ENCODE measurements at places on chromosomes 5 and 9.

GRCh38 chr9:133286523-133286922, 11.5 kb upstream of the ABO start:
- no peak for DNase-seq

DNA sequence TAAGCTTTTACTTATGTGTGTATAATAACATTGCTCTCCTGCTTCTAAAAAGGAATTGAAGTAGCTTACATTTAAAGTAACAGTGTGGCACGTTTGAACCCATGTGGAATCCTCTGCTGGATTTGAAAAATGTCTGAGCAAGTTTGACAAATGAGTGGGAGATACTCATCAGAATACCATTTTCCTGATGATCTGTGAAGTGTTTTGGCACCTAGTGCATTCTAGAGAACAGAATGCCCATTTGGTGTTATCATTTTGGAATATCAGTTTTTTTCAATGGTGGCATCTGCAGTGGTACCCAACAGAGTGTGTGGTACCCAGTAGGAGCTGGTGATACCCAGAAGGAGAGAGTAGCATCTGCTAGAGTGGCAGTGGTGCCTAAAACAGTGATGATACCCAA, 471.1 kb downstream of the PLK2 start:
- no peak for DNase-seq

- no peak for DNase-seq
Measured at GRCh38 chr9:7320841-7321240, 478.7 kb downstream of the DMAC1 start.

DNA sequence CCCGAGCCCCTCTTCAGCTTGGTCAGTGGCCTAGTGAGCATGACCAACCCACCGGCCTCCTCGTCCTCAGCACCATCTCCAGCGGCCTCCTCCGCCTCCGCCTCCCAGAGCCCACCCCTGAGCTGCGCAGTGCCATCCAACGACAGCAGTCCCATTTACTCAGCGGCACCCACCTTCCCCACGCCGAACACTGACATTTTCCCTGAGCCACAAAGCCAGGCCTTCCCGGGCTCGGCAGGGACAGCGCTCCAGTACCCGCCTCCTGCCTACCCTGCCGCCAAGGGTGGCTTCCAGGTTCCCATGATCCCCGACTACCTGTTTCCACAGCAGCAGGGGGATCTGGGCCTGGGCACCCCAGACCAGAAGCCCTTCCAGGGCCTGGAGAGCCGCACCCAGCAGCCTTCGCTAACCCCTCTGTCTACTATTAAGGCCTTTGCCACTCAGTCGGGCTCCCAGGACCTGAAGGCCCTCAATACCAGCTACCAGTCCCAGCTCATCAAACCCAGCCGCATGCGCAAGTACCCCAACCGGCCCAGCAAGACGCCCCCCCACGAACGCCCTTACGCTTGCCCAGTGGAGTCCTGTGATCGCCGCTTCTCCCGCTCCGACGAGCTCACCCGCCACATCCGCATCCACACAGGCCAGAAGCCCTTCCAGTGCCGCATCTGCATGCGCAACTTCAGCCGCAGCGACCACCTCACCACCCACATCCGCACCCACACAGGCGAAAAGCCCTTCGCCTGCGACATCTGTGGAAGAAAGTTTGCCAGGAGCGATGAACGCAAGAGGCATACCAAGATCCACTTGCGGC, 1.8 kb downstream of the EGR1 start:
- no peak for DNase-seq

DNA sequence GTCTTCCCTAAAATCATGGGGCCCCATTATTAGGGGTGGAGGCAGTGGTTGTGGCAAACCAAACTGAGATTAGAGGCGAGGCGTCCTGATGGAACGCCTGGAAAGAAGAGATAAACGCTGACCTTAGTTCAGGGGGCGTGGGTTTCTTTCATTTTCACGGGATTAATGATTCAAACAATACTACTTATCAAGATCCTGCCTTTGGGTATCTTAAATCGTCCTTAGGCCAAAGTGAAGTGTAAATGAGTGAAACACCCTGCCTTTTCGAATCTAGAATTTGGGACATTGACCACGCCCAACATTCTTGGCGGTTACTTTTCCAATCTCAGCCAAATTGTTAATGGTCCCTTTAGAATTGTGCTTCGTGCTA, 1.0 kb upstream of the UBTD2 start:
- no peak for DNase-seq

DNA sequence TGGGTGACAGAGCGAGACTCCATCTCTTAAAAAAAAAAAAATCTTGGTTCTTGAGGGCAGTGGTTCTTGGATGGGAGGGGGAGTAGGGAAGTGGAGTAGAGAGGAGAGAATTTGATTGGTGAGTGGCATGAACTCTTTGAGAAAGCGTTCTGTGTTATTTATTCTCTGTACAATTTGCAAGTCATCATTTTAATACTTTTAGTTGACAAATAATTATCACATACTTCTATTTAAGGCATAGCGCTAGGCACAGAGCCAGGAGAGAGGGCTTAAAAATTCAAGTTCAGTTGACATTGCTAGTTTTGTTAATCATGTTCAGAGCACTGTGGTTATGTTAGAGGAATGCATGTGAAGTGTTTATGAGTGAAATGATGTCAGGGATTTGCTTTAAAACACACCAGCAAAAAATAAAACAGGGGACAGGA, 24.6 kb downstream of the HSDL2 start:
- no peak for DNase-seq

- no peak for DNase-seq
Measured at GRCh38 chr5:173237875-173238220, 2.8 kb upstream of the NKX2-5 start.

GRCh38 chr5:133409210-133409674, 203.1 kb downstream of the FSTL4 start:
- no peak for DNase-seq

DNA sequence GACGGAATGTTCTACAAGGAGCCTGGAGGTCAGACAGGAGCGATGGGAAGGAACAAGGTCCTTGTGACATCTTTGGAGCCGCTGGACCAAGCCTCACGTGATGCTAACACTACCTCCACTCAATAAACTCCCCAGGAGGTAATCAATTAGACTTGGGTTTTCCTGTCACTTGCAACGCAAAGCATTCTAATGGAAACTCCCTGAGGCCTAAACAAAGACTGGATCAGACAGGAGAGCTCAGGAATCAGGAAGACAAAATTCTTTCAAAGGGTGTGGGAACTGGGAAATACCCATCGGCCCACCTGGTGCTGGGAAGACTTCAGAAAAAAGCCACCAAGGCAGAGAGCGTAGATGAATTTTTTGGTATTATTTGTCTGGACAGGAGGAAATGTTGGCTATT, 22.3 kb upstream of the UNC5A start:
- DNase-seq: no peak

GRCh38 chr5:160434022-160434531, 12.4 kb downstream of the PTTG1 start:
- DNase-seq: peak; percentile 51

GRCh38 chr9:132390966-132391365, 15.7 kb downstream of the TTF1 start:
- DNase-seq: no peak

GRCh38 chr5:109844695-109845094, 155.0 kb downstream of the MAN2A1 start:
- DNase-seq: no peak

- no peak for DNase-seq
Measured at GRCh38 chr5:27406020-27406419, 367.6 kb upstream of the CDH9 start.

- DNase-seq: no peak
Measured at GRCh38 chr9:121576281-121577075, 75.0 kb upstream of the DAB2IP start.

DNA sequence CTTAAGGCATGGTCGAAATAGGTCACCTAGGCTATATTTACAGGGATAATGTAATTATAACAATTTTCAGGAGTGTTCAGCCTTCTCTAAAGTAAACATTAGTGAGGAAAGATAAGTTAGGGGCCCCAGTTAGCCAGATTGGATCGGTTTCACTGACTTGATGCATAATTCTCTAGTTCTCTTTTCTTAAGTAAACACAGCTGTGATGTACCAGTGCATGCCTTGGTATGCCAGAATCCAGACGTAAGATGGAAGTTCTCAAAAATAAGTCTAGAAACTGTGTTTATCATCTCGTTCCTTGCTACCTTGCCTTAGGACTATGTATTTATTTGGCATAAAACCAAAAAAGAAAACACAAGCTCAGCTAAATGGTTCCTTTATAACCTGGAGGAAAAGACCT, 442.2 kb upstream of the CLINT1 start:
- DNase-seq: no peak

DNA sequence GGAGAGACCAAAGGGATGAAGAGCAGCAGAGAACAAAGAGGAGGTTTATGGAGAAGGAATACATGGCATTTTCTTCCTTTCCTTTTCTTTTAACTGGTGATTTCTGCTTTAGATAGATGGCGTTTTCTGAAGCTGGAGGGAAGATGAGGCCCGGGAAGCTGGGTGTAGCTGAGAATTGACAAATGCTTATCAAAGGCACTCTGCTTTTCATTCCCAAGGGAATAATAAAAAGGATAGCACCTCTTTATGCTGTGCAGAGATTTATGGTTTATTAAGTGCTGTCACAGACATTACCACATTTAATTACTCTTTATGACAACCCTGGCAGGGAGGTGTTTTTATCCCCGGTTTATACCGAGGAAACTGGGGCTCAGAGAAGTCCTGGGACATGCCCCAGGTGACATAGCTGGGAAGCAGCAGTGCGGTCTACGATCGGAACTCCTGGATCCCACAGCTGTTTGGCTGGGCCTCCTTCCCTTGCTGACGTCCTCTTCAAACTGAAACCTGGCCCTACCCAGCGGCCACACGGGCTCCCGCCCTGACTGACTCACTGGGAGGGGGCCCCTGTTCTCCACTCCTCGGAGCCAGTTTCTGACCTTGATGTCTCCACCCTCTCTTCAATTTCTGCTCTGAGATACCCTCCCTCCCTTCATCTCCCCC, 8.2 kb upstream of the EPB41L4B start:
- no peak for DNase-seq

DNA sequence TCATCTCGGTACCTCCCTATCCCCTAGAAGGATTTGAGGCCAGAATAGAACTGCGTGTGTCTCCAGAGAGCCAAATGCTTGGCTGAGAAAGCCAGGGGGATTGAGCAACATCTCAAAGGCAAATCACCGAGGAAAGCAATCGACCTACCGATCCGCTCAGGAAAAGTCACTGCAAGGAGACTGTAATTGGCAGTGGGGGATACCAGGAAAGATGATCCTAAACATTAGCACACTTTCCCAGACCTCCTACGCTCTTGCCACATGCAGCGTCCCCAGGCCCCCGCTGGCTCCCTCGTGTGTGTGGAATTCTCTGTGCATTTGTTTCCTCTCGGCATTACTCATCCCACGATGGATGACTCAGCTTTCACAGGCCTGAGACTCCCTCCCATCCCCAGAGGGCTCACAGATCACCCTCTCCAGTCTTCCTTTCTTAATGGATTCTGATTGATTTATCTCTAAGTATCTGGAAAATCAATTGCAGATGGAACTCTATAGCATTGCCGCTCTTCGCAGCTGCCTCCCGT, 82.2 kb upstream of the ICE1 start:
- no peak for DNase-seq

GRCh38 chr9:137723783-137724445, 105.1 kb downstream of the EHMT1 start:
- no peak for DNase-seq

DNA sequence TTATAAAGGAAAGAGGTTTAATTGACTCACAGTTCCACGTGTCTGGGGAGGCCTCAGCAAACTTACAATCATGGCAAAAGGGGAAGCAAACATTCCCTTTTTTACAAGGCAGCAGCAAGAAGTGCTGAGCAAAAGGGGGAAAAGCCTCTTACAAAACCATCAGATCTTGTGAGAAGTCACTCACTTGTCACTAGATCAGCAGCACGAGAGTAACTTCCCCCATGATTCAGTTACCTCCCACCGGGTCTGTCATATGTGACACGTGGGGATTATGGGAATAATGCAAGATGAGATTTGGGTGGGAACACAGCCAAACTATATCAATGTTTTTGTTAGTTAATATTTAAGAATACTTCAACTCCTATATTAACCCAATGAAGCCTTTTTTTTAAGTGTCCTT, 275.2 kb upstream of the CDH9 start:
- no peak for DNase-seq

GRCh38 chr5:179217956-179218942, 127.0 kb downstream of the ADAMTS2 start:
- DNase-seq: no peak

GRCh38 chr9:38671372-38671731, 48.6 kb downstream of the FAM240B start:
- no peak for DNase-seq

DNA sequence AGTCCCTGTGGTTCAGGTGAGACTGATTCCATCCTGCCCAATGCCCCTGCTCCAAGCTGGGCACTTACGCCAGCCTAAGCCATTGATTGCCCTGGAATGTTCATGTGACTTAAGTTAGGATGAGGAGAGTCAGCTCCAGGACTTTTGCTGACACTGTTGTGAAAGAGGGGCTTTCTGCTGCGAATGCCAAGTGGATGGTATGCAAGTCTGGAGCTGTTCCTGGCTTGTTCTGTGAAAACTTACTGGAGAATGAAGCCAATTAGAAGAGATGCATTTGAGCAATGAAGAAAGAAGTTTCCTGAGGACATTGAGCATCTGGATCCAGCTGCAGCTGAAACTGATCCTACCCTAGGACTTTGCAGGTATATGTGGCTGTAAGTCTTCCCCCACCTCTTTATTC, 61.2 kb upstream of the ZFR start:
- DNase-seq: no peak

GRCh38 chr5:97600486-97600885, 417.4 kb upstream of the RIOK2 start:
- no peak for DNase-seq

GRCh38 chr5:97529354-97529985, 346.4 kb upstream of the RIOK2 start:
- DNase-seq: no peak

DNA sequence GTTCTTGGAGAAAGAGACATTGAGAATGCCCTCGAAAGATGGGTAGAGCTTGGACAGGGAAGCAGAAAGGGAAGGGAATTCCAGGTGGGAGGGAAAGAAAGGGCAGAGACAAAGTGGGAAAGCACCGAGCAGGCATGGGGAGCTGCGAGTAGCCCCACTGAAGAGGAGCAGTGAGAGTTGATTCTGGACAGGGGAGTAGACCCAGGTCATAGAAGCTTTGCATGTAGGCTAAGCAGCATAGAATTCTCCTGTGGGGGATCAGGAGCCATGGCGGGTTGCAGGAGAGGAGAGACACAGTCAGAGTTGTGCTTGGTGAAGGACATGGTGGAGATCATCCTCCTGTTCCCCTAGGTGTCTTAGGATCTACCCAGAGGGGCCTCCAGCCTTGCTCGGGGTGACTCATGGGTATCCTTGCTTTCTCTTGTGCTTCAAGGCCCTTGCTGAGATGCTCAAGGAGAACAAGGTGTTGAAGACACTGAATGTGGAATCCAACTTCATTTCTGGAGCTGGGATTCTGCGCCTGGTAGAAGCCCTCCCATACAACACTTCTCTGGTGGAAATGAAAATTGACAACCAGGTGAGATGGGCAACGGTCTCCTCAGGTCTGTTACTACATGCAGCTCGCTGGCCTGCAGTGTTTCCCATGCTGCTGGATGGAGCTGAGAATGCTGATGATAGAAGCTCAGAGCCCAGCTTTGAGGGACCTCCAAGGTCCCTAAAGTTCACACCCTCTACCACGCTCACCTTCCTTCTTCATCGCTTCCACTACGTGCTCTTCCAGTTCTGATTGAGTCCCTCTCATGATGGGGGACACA, 64.5 kb downstream of the TSTD2 start:
- no peak for DNase-seq

- DNase-seq: no peak
Measured at GRCh38 chr5:135492319-135492626, 40.1 kb upstream of the TIFAB start.
